Left ventricle myocardium inferior (tissue), 1 donor: ENCODE measurements at places on chromosomes 12 and 14. TPM values are rescaled to one million over a fixed set of nuclear protein-coding genes. Genes with fewer than 3 reads are reported as not detected.

DNA sequence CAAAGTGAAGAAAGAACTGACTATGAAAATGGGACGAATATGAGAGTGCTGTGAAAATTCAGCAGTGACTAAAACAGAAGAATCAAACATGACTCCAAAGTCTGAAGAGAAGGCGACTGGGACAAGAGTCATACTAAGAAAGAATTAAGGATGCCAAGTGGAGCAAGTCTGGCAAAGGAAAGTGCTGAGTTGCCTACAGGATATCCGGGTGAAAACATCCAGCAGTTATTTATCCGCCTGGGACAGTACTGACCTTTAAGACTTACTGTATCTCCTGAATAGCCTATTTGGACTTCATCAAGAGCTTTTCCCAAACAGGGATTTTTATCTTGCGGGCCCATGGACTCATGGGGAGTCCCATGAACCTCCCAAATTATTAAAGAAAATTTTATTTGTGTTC lies 41.1 kb downstream of the KICS2 start:
- no peaks in the 10 kb centered on the region for H3K27me3 ChIP-seq
- DNase-seq: no peak
- no peaks in the 10 kb centered on the region for H3K36me3 ChIP-seq
- H3K4me3 ChIP-seq: no peak overlapping the region

GRCh38 chr12:85369365-85370154 lies 89.5 kb downstream of the ALX1 start:
- DNase-seq: no peak
- no peaks in the 10 kb centered on the region for H3K27me3 ChIP-seq
- no peak overlapping the region for H3K27ac ChIP-seq
- H3K4me3 ChIP-seq: no peak overlapping the region
- no peaks in the 10 kb centered on the region for H3K4me1 ChIP-seq

GRCh38 chr12:103827911-103828391 lies 13.1 kb downstream of the NT5DC3 start:
- H3K27me3 ChIP-seq: no peaks in the 10 kb centered on the region
- no peak overlapping the region for H3K27ac ChIP-seq

GRCh38 chr12:57226588-57227314 lies 2.8 kb upstream of the SHMT2 start:
- peaks cover 61% of the 10 kb centered on the region for H3K27me3 ChIP-seq
- H3K27ac ChIP-seq: no peak overlapping the region
- DNase-seq: no peak
- peak overlapping the region; percentile 45 for H3K4me3 ChIP-seq
- peaks cover 45% of the 10 kb centered on the region for H3K4me1 ChIP-seq

DNA sequence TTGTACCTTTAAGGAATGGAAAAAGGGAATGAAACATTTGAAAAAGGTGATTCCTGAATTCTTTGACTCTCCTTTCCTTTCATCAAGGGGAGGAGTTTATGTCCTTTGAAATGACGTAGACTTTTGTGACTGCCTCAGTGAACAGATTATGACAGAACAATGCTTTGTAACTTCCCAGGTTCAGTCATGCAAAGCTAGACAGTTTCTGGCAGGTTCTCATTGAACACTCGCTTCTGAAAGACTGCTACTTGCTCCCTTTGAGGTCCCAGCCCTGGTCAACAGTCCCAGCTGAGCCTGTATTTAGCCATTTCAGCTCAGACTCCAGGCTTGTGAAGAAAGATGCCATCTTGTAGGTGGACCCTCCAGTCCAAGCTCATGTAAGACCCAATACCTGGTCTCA lies 1178.9 kb downstream of the BCL11B start:
- no peak overlapping the region for H3K4me3 ChIP-seq
- H3K4me1 ChIP-seq: no peaks in the 10 kb centered on the region
- no peak overlapping the region for H3K27ac ChIP-seq

The GLIPR1L2 gene
- total RNA-seq: 1.5 TPM

DNA sequence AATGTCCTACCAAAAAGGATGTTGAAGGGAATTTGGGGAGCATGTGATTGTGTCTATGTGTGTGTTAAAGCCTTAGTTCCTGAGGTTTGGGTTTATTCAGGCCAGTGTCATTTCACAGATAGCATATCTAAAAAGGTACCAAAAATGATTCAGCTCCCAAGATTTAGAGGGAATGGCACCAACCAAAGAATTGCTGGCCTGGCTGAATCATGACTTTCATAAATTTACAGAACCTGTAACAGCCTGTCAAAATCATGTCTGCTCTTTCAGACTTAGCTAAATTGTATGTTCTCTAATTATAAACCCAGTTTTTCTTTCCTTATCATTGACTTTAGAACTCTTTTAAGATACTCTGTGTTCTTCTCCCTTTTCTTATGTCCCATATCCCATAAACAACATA lies 231.5 kb downstream of the NUBPL start:
- no peak overlapping the region for H3K4me3 ChIP-seq
- no peaks in the 10 kb centered on the region for H3K4me1 ChIP-seq
- no peak overlapping the region for H3K27ac ChIP-seq

The GDF3 gene
- total RNA-seq: 0.19 TPM

- no peaks in the 10 kb centered on the region for H3K27me3 ChIP-seq
- H3K27ac ChIP-seq: no peak overlapping the region
- no peak for DNase-seq
- no peaks in the 10 kb centered on the region for H3K4me1 ChIP-seq
- no peak overlapping the region for H3K4me3 ChIP-seq
These were observed 429.1 kb downstream of the FLRT2 start for GRCh38 chr14:85959063-85959462.

GRCh38 chr14:61746881-61747280 lies 15.3 kb upstream of the SNAPC1 start:
- H3K4me1 ChIP-seq: peaks cover 51% of the 10 kb centered on the region
- H3K27ac ChIP-seq: peak overlapping the region; percentile 91
- H3K27me3 ChIP-seq: no peaks in the 10 kb centered on the region
- DNase-seq: no peak
- H3K4me3 ChIP-seq: peak overlapping the region; percentile 70

DNA sequence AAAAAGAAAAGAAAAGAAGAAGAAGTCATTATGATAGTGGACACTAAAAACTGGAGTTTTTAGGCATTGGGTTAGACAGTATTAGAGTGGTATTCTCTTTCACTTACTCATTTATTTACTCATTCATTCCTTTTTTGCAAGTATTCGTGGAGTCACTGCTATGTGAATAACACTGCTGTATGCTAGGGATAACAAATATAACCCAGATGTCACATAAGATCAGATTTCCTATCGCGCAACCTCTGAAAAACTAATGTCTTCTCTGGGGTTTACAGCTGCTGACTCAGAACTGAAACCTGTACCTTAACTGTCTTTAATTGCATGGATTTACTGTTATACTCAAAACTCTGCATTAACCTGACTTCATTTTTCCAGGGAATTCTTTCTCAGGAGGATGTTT lies 353.7 kb downstream of the LRIG3 start:
- H3K27ac ChIP-seq: no peak overlapping the region
- no peak overlapping the region for H3K4me3 ChIP-seq
- DNase-seq: no peak
- H3K4me1 ChIP-seq: no peaks in the 10 kb centered on the region

The AMIGO2 gene
- total RNA-seq: 2.3 TPM

The KRT72 gene
- not detected for total RNA-seq

DNA sequence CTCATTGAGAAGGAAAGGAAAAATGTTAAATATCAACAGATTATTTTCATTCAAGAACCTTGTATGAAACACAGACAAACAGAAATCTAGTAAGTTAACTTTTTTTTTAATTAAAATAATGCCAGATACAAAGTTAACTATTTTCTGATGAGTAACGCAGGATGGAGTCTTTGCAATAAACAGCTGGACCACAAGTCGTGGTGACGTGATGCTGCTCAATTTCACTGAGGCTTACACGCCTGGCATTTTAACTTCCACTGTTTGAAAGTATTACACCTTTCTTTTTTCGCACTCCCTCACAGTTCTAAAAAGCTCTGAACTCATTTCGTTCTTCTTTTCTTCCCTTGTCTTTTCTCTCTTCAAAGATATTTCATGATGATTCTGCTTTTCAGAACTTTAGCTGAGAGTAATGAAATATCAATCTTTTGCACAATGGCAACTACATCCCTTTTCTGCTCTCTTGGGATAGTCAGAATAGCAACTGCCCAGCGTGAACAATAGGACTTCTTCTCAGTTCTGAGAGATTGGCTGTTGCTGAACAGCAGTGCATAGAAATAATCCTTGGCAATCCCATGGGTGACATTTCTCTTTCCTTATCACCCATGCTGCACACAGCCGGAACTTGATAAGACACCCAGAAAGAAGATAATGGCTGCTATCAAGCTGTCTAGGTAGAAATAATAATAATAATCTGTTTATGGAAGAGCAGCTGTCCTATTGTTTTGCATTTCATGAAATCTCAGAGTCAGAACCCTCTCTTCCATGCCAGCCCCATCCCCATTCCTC lies 160.5 kb downstream of the BTG1 start:
- no peak for DNase-seq
- H3K4me1 ChIP-seq: peaks cover 65% of the 10 kb centered on the region
- H3K4me3 ChIP-seq: no peak overlapping the region
- peak overlapping the region; percentile 45 for H3K27ac ChIP-seq

DNA sequence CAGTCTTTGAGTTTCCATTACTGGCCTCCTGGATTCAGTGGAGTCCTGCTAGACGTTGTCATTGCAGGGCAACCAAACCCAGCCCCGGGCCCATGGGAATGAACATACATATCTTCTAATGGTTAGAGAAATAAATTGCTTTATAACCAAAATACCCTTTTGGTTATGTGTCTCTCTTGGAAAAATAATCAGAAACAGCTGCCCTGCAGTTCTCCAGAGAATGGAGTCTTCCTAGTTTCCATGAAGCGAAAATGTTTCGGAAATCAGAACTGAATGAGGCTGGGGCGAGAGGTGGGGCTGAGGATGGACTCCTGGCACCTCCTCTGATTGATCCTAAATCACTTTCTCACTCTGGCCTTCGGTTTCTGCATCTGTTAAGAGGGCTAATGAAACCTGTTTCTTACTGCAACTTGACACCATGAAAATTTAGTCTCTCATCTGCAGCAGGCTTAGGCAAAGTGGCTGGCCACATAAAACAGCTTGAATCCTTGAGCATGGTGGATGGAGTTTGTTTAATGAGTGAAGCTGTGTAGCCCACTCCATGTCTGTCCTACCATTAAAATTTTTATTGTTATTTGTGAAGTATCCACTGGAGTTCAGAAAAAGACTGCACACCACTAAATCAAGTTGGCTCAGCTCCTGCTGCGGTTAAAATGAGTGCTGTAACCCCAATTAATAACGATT lies 198.9 kb downstream of the CACNA1C start:
- H3K4me3 ChIP-seq: no peak overlapping the region
- H3K4me1 ChIP-seq: peaks cover 82% of the 10 kb centered on the region
- no peak for DNase-seq
- H3K36me3 ChIP-seq: no peaks in the 10 kb centered on the region
- peak overlapping the region; percentile 89 for H3K27ac ChIP-seq
- no peaks in the 10 kb centered on the region for H3K27me3 ChIP-seq
